ENCODE measurements at places on chromosomes 3 and 15. TPM values are rescaled to one million over a fixed set of nuclear protein-coding genes. Genes with fewer than 3 reads are reported as not detected.

The ALDH1A3 gene
- 3.3 TPM for total RNA-seq

The CAPN7 gene
- 54.2 TPM for total RNA-seq

The MAGEF1 gene
- total RNA-seq: 42.6 TPM

The NTRK3 gene
- total RNA-seq: 3.6 TPM

DNA sequence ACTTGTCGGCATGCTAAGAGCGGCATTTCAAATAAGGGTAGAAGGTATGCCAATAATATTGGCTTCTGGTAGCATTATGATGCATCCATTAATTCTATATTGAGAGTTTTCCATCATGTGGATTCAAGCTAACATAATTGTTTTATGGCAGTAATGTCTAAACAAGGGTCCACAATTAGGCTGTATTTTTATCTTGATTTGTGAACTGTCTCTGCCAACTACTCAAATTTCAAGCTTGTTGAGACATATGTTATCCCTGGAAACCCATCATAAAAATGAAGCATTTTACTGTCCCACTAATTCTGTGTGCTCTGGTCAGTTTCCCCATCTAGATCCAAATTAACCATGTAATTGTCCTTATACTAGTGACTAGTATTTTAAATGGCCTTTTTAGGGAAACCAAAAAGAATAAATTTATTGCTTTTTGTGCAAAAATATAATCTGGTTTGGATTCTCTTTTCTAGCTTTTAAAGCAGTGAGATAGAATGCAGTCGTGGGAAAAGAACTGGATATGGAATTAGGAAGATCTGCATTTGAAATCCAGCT, 1.2 kb upstream of the OSTN start:
- no peak for DNase-seq

DNA sequence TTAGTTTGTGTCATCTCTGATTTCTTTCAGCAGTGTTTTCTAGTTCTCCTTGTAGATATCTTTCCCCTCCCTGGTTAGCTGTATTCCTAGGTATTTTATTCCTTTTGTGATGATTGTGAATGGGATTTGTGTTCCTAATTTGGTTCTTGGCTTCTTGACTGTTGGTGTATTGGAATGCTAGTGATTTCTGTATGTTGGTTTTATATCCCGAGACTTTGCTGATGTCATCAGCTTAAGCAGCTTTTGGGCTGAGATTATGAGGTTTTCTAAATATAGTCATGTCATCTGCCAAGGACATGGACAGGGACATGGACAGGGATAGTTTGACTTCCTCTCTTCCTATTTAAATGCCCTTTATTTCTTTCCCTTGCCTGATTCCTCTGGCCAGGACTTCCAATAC, 35.8 kb downstream of the MYO9A start:
- DNase-seq: no peak

DNA sequence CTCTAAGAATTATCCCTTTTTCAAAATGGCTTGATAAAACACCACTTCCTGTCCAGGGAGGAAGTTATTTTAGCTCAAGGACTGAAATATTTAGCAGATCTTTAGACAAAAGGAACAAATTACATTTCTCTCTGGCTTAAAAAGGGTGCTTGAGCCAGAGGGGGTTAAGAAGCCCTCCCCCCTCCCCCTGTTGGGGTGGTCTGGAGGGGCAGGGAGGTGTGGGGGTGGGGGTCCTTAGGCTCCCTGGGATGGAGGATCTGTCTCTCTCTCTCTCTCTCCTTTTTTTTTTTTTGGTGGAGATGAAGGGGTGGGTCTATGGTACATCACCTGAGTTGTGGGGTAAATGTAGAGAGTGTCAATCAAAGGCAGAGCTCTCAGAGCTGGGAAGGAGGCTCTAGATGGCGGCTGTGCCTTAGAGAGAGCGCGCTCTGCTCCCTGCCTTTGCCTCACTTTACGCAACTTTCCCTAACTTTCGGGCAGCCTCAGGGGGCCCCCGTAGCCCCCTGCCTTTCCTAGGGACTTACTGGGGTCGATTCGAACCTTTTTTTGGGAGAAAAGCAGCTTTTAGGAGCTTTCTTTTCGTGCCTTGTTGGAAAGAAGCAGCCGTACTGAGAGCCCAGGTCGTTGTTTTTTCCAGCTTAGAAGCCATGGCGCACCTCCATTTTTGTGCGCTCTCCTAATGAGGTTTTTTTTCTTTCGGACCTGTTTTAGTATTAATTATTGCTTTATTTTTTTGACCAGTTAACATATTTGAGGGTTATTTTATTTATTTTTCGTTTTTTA, at the start of gene CHD2:
Gene CHD2, plus strand, starts transcription at position 377 of the 783 bp plus-strand sequence. CDS start 914 bp downstream, outside the sequence.
- DNase-seq: no peak

DNA sequence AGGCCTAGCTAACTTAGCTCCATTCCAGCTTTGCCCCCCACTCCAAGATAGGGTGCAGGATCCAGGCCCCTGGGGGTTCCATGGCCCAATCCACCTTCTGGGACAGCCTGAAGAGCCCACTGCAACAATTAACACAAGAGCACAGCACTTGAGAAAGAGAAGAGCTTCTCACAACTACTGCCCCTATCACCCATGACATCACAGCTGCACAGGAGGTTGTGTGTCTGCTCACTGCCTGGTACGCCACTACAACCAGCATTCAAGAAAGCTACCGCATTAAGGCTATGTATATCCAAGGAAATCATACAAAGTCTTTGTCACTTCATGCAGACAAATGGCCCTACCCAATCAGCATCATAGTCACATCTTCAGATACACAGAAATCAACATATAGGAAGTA, 62.0 kb downstream of the MYO5A start:
- DNase-seq: no peak

DNA sequence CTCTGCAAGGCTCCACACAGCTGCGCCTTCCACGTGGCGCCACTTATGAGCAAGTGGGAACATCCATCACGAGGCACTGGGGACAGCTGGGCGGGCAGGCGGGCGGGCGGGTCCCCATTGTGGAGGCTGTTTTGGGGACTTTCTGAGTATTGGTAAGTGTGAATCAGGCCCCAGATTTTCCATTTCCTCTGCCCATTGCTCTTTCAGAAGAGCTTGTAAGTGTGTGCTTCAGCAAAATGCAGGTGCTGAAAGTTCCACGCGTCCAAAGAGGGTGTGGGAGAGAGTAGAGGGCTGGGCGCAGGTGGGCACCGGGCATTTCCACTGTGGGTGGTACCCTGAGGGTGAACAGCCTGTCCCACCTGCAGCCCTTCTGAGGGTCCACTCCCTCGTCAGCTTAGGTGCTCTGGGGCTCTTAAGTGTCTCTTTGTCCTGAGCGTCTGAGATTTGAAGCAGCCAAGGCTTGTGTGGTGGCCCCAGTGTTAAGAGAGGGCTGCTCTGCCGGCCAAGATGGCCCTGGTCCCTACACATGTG, 177.1 kb downstream of the RPLP1 start:
- DNase-seq: no peak

DNA sequence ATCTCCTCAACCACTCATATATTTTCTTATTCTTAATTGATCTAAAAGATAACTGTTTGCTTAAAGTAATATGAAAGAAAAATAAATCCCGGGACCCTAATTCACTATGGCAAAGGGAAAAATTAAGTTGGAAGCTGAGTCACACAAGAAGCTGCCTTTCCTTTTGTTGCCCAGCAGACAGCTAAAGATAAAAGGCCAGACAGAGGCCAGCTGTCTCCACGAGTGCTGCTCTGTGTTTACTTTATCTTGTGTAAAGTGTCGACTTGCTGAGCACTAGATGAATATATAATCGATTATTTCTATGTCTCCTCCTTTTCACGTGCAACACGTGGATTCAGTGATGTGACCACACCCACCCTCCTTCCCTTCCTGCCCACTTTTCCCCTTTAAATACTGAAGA, 52.8 kb upstream of the NSMCE3 start:
- no peak for DNase-seq

DNA sequence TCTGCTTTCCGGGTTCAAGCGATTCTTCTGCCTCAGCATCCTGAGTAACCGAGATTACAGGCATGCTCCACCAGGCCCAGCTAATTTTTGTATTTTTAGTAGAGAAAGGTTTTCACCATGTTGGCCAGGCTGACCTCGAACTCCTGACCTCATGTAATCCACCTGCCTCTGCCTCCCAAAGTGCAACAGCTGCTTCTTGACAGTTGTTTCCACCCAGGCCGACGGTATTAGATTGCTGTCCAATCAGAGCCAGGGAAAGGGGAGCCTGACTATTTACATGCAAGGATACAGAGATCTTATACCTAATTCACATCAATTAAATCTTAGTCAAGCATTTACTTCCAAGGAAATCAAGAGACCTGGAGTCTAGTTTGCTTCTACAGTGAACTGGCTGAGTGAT, 4.0 kb upstream of the CAPN3 start:
- DNase-seq: no peak

GRCh38 chr3:23117856-23118255, 85.3 kb upstream of the UBE2E2 start:
- DNase-seq: no peak

DNA sequence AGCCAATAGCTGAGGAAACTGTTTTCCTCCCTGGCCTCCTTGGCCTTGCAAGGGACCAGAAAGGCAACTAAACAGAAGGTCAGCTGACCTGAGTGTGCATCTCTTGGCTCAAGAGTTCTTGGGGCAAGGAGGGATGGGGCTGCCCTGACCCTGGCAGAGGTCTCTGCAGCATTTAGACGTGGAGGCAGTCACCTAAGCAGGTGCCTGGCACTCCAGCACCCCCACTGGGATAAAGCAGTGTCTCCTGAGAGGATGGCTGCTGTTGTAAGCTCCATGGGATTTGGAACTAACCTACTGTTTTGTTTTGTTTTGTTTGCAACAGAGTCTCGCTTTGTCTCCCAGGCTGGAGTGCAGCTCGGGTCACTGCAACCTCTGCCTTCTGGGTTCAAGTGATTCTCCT, 185.2 kb downstream of the TBC1D2B start:
- DNase-seq: no peak

DNA sequence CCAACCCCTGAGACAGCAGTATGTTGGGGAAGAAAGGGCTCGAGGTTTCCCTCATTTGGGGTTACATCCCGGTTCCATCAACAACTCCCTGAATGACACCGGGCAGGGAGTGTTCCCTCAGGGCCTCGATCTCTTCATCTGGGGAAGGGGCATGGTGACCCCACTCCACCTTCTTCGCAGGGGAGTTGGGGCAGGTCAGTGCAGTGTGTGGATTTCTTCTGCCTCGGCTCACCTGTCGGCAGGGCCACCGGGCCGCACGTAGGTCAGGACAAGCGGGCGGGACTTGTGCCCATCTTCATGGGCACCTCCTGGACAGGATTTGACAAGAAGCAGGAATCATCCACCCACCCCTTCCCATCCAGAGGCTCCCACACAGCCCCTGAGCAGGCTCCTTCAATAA, 17.4 kb downstream of the GRIP2 start:
- no peak for DNase-seq

DNA sequence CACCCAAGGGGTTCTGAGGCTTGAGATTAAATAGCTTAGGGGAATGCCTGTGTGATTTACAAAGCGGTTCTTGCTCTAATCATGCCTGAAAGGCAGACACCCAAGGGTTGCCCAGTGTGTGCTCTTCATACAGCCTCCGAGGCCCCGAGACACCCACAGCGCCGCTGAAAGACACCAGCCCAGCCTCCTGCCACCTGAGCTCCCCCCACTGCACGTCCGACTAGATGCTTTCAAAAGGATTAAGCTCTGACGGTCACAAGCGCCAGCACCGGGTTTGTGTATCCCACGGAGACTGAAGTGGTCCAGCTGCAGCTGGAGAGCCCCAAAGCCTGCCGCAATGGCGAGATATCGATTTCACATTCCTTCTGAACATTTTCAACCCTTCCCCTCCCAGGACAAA, 50.3 kb downstream of the SPATA12 start:
- DNase-seq: no peak

DNA sequence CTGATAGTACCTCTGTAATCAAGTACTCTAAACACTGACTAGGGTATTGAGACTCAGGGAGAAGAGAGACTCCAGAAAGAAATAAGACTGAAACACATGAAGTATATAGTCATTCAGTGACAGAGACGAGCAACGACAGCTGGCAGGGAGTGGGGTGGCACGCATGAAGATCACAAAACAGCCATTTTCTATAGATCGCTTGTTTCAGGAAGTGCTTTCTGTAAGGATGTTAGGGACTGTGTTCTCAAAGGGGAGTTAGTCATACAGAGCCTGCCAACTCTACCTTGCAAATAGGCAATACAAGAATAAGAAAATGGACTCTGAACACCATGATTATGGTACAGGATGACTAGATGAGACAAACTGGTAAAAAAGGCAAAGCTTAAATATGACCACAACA, 139.5 kb downstream of the TBL1XR1 start:
- no peak for DNase-seq

GRCh38 chr3:52245322-52246263, at the start of gene PPM1M:
Gene PPM1M (plus strand): TSS chr3:52245759. CDS start chr3:52245825, 66 bp downstream.
- DNase-seq: peak; percentile 92

DNA sequence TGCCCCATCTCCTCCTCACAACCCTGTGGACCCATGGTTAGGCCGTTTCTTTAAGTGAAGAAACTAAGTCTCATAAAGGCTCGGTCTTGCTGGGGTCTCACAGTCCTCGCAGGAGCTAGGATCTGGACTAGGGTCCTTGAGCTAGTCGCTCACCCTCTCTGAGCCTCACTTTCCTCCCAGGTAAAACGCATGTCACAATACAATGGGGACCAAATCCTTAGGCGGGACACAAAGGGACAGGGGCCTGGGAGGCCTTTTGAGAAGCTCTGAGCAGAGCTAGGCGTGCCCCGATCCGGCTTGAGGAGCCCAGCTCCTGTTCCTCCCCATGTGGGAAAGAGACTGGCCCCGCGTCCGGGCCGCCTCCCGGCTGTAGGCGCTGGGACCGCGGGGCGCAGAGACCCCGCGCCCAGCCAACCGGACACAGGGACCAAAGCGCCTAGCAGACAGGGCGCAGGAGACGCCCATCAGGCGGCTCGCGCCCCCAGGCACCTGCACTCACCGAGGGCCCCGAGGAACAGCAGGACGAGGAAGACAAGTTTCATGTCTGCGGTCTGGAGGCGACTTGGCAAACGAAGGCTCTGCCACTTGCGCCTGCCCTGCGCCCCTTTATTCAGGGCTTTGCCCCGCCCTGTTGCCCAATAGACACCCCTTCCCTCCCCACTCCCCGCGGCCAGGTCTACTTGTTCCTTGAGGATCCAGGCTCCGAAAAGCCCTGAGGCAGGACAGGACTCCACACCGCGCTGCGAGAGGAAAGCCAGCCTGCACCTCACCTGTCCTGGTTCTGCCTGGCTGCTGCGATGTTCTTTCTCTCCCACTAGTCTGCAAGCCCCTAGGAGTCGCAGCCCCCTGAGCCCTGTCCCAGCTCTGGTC, at the start of gene LTF:
Gene LTF, minus strand, starts transcription at position 580 of the 870 bp plus-strand sequence. Its CDS starts 38 bp downstream, at position 542.
- no peak for DNase-seq

DNA sequence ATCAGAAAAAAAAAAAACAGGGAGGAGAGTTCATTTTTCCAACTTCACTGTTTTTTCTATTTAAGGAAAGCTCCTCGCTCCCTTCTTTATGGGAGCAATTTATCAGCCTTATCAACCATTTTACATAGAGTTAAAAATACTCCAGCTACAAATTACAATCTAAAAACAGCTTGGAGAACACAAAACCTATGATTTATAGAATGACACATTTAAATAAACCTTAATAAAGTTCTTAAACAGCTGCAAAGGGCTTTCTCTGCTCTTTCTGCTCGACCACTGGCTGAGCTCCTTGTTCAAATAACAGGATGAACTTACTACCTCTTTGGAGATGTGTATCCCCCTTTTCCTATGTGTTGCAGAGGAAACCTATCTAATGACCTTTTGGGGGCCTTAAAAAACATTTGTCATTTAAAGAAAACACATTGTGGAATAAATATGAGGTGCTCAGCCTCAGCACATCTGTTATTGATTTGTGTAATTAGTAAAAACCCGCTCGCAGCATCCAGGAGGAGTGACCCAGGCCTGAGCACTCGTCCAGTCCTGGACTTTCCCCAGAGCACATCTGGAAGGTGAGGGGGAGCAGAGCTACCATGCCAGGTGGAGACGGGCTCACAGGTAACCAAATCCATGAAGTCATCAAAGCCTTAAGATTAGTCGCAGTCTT, 231.2 kb downstream of the ATP8B4 start:
- no peak for DNase-seq
